ENCODE measurements at places on chromosomes 1 and 21.

DNA sequence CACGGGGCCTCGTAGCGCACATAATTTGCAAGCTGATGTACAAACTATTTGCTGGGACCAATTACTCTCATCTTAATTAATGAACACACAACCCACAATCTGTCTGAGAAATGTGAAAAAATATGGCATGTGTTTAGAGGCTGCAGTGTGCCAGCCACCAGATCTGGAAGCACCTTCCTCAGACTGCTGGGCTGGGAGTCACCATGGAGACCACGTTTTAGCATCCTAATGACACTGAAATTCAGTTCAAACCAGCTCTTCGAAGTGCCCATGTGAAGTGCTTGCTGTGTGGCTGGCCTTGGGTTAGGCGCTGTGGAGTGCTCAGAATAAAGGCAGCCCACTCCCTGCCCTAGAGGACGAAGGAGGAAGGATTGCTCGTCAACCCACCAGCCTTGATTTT is 482.4 kb downstream of the OMA1 start:
- DNase-seq, result no peak

- DNase-seq, result no peak
Measured at GRCh38 chr1:179742717-179743678, at the start of gene FAM163A. TSS of gene FAM163A (plus strand) at chr1:179743291. CDS start at chr1:179813098, 69,807 bp downstream.

GRCh38 chr1:226719596-226720387 is 19.3 kb downstream of the ITPKB start:
- DNase-seq, result peak; percentile 71

DNA sequence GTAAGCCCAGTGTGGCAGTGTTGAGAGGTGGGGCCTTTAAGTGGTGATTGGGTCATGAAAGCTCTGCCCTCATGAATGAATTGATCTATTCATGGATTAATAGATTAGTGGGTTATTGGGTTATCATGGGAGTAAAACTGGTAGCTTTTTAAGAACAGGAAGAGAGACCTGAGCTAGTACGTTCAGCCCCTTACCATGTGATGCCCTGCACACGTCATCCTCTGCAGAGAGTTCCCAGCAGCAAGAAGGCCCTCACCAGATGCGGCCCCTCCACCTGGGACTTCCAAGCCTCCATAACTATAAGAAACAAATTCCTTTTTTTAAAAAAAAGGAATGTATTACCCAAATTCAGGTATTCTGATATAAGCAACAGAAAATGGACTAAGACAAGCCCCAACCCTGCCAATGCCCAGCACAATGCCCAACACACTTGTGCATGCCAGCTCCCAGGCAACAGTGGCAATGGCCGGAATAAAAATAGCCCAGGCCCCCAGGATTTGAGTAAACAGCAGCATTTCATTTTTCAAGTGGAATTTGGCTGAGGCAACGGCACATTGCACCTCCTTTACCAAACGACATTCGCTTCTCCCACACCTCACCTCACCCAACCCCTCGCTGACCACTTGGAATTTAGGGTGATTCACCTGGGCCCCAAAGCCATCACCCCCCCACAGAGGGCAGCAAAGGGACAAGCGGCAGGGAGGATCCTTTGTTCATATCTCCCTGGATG is 215.9 kb downstream of the TOMM20 start:
- peak; percentile 45 for DNase-seq

DNA sequence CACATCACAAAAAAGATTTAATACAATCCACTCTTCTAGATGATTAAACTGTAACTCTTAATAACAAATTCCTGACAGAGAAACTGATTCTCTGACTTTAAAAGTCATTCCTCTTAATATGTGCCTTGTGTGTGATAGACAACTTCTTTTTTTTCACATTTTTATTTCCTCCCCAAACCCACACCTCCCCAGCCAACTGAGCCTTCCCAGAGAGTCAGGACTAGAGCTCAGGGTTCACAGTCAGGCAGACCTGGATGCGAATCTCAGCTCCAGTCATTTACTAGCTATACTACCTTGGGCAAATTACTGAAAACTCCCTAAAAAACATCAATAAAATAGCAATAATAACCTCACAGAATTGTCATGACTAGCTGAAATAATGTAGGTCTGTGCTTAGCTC is 14.2 kb downstream of the ATPAF1 start:
- no peak for DNase-seq

DNA sequence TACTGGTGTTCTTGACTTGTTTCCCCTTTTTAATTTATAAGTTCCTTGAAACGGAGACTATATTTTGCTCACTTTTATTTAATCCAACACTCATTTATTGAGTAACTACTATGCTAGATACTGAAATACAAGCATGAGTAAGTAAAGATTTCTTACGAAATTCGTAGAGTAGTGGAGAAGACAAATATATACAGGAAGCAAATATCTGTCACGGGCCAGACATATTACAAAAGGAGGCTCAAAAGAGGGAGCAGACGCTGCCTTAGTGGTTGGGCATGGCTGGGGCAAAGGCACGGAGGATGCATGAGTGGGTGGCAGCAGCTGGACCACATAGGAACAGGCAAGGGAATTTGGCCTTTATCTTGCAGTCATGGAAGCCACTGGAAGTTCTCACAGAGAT is 6.8 kb downstream of the NCF2 start:
- no peak for DNase-seq

DNA sequence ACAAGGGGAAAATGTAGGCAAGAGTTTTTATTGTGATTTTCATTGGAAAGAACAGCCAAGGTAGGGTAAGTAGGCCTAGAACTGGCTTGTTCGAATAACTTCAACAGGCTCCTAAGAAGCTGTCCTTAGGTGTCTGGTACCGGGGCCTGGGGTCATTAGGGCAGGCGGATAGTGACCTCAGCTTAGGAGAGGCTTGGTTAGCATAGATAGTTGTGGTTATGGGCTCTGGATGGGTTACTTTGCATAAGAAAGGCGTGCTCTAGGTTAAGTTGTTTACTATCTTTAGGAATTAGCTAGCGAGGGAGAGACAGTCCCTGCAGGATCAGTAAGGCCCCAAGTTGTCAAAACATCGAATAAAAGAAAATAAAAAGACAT is 20.7 kb upstream of the HPCAL4 start:
- no peak for DNase-seq

- DNase-seq, result no peak
Measured at GRCh38 chr1:63537006-63537405, 13.7 kb downstream of the EFCAB7 start.

DNA sequence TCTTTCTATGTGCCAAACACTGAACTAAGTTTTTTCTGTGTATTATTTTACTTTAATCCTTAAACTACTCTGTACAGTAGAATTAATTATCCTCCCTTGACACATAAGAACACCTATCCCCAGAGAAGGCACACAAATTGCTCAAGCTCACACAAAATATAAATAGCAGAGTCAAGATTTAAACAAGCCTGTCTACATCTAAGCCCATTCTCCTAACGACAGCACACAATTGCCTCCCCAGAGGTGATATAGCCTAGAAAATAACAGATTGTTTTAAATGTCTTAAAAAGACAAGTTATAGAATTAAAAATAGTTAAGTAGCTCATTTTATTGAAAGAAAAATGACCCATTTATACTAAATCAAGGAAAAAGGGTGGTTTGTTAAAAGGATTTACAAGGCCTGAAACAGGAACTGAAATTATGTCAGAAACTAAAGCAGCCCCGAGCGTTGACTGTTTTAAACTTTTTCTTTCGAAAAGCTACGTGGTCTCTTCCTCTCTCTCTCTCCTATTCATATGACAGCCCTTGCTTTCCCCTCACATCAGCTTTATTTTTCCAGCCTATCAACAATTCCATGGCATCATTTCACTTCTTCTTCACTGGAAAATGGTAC is 30.5 kb downstream of the TNFSF18 start:
- no peak for DNase-seq

GRCh38 chr1:167697667-167698141 is 24.1 kb upstream of the MPZL1 start:
- DNase-seq, result no peak

DNA sequence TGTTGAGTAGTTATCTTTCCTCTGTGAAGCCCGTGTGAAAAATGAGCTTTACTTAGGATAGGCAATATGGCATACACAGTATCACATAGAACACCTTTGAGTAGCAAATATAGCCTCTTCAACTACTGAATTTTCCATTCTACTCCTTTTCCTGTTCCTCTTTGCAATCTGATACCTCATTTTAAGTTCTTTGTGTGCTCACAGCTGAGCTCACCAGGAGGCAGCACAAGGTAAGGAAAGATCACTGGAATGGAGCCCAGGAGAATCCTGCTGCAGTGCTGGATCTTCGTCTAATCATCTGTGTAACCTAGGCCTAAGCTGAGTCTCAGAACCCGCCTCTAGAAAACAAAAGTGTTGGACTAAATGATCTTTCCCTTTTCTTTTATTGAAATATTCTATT is 171.0 kb downstream of the LRRC40 start:
- peak; percentile 55 for DNase-seq

DNA sequence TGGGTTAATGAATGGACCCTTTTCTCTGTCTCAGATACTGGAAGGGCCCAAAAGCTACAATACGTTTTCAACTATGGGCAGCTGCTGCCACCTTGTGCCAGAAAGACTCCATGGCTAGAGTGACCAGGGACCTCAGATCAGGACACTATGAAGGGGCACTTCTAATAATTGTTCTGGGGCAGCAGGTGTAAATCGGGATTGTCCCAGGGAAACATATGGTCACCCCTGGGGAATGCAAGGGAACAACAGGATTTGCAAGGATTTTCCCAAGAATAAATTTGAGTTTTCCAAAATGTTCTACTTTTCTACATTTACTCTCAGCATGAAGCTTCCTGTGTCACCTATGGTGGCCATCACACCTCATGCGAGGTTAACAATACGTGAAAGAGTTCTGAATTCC is 12.0 kb upstream of the FCAMR start:
- no peak for DNase-seq

GRCh38 chr1:90198616-90199332 is 203.9 kb downstream of the ZNF326 start:
- DNase-seq, result no peak

- DNase-seq, result peak; percentile 22
Measured at GRCh38 chr1:229664133-229664689, 38.2 kb downstream of the URB2 start.

DNA sequence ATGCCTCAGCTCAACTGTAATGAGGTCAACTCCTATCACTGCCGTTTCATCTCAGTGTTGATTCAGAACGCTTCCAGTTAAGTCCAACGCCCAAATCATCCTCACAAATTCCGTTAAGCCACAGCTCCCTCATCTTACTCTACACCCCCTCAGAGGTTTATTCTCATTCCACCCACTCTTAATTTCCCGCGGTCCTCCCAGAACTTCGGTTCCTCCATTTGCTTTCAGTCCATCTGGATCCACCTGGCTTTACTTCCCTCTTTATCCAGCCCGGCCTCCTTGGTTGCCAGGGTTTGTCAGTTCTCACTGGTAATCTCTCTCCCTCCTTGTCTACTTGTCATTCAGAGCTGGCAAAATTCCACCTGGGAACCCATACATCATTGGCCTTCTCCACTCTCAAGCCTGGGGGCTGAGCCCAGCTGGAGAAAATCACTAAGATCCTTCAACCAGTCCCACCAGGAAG is 51.3 kb upstream of the RUNX1 start:
- no peak for DNase-seq

DNA sequence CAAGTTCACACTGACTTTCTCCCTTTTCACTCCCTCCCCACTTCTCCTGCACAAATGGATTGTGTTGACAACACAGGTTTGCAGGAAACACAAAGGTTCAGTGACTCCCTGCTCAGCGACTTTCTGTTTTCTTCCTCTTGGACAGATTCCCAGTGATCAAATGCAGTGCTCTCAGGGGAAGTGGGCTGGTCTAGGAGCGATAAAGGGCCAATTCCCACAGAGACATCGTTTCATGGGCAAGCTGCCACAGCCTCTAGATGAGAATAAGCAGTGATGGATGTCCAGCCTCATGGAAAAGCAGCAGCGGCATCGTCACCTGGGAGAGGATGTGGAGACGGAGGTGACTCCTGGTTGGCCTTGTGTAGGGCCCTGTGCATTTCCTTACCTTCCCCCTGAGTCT is 30.6 kb downstream of the FYB2 start:
- peak; percentile 68 for DNase-seq

- no peak for DNase-seq
Measured at GRCh38 chr21:43370888-43371570, 55.9 kb downstream of the SIK1 start.

DNA sequence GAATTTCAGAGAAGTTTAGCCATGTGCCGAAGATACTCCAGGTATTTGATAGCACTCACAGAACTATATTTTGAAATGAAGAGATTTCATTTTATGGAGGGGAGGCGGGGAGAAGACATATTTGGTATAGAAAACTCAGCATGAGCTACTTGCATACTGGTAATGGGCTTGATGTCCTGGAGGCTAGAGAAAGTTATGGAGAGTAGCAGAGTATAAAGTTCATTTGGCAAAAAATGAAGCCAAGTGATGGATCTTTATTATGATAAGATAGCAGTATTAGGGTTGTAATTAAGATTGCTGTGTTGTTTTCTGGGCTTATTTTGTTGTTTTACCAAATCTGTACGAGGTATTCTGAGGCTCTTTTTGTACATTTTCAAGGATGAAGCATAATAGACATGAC is 72.0 kb downstream of the RPS6KC1 start:
- no peak for DNase-seq

DNA sequence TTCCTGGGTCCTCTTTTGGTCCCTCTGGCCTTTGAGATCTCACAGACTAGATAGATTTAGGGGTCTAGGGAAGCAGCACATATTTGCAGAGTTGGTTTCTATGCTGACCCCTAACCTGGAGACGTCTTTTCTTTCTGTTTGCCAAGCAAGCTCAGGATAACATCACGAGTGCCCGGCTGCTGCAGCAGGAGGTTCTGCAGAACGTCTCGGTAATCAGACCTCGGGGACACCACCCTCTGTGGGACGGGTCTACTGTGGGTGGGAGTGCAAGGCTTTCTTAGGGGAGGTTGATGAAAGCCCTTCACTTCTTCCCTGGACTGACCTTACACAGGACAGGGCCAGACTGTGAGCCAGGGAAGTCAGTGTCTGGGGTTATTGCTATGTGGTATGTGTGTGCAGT is 2.9 kb downstream of the IL24 start:
- DNase-seq, result no peak

DNA sequence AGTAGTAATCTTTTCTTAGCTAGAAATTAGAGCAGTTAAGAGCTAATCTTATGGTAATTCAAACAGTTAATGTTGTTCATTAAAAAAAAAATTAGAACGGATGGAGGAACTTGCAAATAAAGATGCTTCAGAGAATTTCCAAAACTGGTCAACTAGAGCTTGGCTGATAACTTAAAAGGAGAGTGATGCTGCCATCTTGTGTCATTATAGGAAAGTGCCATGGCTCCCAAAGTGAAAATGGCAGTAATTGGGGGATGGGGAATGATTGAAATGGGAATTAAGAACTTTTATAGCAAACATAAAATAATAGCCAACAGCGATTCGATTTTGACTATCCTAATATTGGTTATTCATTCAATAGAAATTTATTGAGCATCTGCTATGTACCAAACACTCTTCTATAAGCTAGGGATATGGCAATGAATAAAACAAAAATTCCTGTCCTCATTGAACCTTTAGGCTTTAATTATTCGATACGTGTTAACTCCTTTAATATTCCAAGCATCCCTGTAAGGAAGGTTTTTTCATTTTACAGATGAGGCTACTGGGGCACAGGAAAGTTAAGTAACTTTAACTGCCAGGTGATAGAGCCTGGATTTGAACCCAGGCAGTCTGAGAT is 5.7 kb upstream of the PLPP3 start:
- DNase-seq, result peak; percentile 64

Data from renal cortical epithelial cell (primary cell).